ENCODE measurements at places on chromosomes 12 and 14. TPM values are rescaled to one million over a fixed set of nuclear protein-coding genes. Genes with fewer than 3 reads are reported as not detected.

SLC8A3 gene
- total RNA-seq: not detected

DNA sequence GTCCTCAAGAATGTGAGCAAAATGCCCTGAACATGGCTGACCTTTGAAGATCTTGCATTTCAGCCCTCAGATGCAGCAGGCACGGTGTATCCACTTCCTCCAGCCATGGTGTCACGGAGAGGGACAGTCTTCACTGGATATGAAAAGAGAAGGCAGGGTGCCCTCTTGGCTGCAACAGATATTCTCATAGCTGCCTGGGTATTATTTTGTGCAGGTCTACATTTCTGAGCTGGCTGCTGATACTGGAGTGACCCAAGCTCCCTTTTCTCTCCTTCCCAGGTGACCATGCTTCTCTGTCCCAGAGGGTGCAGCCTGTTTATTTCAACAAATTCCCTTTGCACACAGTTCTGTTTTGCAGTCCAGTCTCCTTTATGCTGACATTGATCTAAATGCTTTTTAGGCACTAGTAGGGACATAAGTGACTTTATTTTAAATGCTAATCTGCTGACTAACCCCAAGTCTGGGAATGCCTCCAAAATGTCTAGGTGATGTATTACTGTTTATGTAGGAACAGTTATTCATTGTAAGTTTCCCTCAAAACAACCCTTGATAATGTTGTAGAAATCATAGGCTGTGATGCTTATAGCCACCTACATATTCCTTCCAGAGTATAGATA lies 17.4 kb upstream of the PYGL start:
- H3K4me1 ChIP-seq: peaks cover 21% of the 10 kb centered on the region
- H3K27ac ChIP-seq: no peak overlapping the region
- no peak overlapping the region for H3K4me3 ChIP-seq
- no peaks in the 10 kb centered on the region for H3K27me3 ChIP-seq
- no peaks in the 10 kb centered on the region for H3K36me3 ChIP-seq

GRCh38 chr12:25480145-25480544 lies 72.9 kb downstream of the LMNTD1 start:
- H3K27me3 ChIP-seq: no peaks in the 10 kb centered on the region
- no peaks in the 10 kb centered on the region for H3K36me3 ChIP-seq
- H3K4me3 ChIP-seq: no peak overlapping the region
- H3K27ac ChIP-seq: no peak overlapping the region
- DNase-seq: no peak

DNA sequence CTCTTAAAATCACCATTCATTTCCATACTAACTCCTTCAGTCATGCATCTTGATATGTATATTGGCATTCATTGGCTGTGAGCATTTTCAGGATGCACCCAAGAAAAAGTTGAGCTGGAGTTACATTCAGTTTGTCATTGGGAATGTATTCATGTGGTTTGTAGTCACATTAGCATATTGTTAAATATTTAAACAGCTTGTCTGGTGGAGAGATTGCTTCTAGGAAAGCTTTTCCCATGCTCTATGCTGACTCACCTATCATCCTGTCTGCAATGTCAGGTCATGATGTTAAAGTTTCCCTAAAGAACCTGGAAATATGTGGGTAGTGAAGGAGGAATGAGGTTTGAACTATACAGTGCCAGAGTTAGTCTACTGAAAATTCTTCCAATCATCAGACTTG lies 583.6 kb downstream of the GALC start:
- no peak for DNase-seq
- no peak overlapping the region for H3K4me3 ChIP-seq
- H3K27ac ChIP-seq: no peak overlapping the region
- no peaks in the 10 kb centered on the region for H3K27me3 ChIP-seq
- H3K4me1 ChIP-seq: no peaks in the 10 kb centered on the region
- H3K36me3 ChIP-seq: no peaks in the 10 kb centered on the region

DNA sequence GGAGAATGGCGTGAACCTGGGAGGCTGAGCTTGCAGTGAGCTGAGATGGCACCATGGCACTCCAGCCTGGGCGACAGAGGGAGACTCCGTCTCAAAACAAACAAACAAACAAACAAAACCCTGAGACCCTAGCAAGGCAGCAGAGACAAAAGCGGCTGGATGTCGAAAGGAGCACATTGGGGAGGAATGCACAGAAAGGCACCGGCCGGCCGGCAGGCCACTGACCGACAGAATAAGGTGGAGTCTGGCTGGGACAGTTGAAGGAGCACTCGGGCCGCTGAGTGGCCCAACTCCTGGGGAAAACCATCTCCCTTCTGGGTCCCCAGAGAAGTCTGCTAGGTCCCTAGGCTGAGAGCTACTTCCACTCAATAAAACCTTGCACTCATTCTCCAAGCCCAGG lies 256.2 kb downstream of the KIF21A start:
- no peaks in the 10 kb centered on the region for H3K27me3 ChIP-seq
- H3K27ac ChIP-seq: no peak overlapping the region
- H3K36me3 ChIP-seq: no peaks in the 10 kb centered on the region
- no peak overlapping the region for H3K4me3 ChIP-seq

GRCh38 chr12:83142914-83143313 lies 456.2 kb downstream of the TMTC2 start:
- no peaks in the 10 kb centered on the region for H3K4me1 ChIP-seq
- no peak for DNase-seq
- H3K27me3 ChIP-seq: no peaks in the 10 kb centered on the region
- H3K36me3 ChIP-seq: no peaks in the 10 kb centered on the region
- no peak overlapping the region for H3K4me3 ChIP-seq

- H3K4me3 ChIP-seq: no peak overlapping the region
- peaks cover 4% of the 10 kb centered on the region for H3K36me3 ChIP-seq
- H3K27ac ChIP-seq: no peak overlapping the region
- no peaks in the 10 kb centered on the region for H3K4me1 ChIP-seq
- DNase-seq: no peak
These were observed 10.9 kb downstream of the RGS6 start for GRCh38 chr14:71942904-71943694.

DNA sequence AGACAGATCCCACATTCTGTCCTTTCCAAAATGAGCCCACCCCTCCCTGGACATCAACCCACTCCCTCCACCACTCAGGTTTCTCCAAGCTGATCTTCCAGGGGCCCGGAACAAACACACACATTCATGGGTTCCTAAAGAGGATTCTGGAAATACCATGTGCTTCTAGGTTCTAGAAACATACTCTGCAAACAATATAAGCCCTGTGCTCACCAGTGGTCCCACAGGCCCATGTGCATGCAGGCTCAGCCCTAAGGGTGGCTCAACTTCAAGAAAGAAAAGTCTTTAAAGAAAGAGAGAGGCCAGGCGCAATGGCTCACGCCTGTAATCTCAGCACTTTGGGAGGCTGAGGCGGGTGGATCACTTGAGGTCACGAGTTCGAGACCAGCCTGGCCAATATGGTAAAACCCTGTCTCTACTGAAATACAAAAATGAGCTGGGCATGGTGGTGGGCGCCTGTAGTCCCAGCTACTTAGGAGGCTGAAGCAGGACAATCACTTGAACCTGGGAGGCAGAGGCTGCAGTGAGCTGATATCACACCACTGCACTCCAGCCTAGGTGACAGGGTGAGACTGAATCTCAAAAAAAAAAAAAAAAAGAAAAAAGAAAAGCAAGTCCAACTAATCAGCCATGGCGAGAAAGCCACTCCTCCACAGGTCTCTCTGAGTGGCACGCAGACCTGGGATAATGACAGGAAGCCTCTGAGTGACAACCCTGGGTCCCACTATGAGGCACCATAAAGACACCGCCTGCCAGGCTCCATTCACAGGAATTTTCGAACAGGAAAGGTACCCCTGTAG lies 59.5 kb upstream of the PNMA1 start:
- DNase-seq: no peak
- no peak overlapping the region for H3K4me3 ChIP-seq
- no peaks in the 10 kb centered on the region for H3K36me3 ChIP-seq
- H3K4me1 ChIP-seq: peaks cover 38% of the 10 kb centered on the region
- H3K27ac ChIP-seq: no peak overlapping the region
- H3K27me3 ChIP-seq: no peaks in the 10 kb centered on the region

Measured in MCF 10A (cell line).